Kidney (tissue), 22 donors: ENCODE measurements at places on chromosomes 1 and 21. TPM values are rescaled to one million over a fixed set of nuclear protein-coding genes. Genes with fewer than 3 reads are reported as not detected.

DNA sequence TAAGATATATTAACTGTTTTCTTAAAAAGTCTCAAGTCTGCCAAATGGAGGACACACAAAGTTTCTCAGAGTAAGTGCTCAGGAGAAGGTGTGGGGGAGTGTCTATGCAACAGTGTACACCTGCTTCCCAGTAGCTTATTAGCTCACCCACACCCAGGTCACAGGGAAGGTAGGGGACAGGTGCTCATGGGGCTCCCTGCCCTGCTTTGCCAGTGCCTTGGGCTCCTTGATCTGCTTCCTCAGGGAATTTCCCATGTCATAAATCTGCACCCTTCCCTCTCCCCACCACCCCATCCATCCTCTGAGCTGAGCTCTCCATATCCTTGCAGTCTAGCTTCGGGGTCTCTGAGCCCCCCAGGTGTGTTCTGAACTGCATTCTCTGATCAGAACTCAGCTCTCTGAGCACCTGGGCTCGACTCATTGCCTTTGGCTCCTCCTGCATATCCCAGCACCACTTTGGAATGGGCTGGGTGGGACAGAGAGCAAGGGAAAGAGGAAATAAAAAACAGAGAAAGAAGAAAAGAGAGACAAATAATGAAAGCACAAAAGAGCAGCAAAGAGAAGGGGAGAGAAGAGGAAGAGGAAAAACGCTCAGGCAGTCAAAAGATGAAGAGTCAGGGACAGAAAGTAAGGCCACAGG lies 87.0 kb upstream of the ATP1B1 start:
- H3K27me3 ChIP-seq: no peaks in the 10 kb centered on the region
- no peaks in the 10 kb centered on the region for H3K4me1 ChIP-seq
- no peak overlapping the region for H3K27ac ChIP-seq
- no peak for DNase-seq
- H3K4me3 ChIP-seq: no peak overlapping the region

Gene MYBPH
- not detected for total RNA-seq

DNA sequence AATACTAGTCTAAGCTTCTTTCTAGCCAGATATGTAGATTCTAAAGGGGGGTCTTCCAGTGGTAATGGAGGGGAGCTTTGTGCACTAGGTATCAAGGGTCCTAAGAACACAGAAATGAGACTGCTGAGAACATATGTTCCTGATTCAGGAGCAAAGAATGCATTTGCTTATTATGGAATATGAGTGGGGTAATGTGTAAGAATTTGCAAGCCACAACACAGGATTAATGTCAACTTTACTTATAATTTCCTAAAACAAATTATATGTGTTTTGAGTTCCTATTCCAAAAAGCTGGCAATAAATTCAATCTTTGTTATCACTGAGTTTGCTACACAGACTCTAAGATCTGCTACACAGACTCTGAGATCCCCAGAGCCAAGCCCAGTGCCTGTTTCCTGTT lies 357.0 kb upstream of the PTBP2 start:
- H3K36me3 ChIP-seq: no peaks in the 10 kb centered on the region
- H3K4me1 ChIP-seq: no peaks in the 10 kb centered on the region
- no peaks in the 10 kb centered on the region for H3K27me3 ChIP-seq
- no peak overlapping the region for H3K4me3 ChIP-seq

DNA sequence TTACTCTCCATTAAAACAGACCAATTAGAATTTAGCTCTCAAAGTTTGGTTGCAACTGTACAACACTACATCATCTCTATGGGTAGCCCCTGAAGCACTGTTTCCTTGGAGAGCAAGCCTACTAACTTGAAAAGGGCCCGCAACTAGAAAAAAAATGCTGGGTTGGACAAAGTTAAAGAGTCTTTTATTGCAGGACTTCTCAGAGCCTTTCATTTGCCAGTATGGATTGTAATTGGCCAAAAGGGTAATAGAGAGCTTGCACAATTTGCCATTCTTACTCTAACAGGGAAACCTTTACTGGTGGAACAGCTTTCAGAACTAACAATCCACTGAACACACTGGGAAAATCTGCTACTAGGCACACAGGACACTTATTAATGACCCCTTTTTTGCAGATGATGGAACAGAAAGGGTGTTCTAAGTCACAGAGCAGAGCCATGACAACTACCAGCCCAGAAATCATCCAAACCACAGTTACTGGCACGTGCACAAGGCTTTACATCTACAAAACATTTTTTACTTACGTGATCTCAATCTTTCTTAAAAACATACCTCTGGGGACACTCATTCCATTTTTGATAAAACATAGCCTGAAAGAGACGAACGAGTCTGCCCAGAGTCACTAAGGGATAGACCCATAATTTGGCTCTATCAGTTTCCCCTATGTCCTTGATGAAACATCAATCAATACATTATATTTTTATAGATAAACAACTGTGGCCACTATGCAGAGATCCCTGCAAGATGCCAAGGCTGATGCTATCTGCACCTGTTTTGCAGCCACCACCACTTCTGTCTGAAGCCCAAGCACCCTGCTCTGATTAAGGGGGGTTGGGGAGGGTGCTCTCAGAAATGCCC lies 176.3 kb upstream of the EDN2 start:
- no peak for DNase-seq
- no peaks in the 10 kb centered on the region for H3K36me3 ChIP-seq
- H3K4me1 ChIP-seq: no peaks in the 10 kb centered on the region
- H3K27me3 ChIP-seq: peaks cover 3% of the 10 kb centered on the region
- H3K27ac ChIP-seq: no peak overlapping the region
- peak overlapping the region; percentile 43 for H3K4me3 ChIP-seq

DNA sequence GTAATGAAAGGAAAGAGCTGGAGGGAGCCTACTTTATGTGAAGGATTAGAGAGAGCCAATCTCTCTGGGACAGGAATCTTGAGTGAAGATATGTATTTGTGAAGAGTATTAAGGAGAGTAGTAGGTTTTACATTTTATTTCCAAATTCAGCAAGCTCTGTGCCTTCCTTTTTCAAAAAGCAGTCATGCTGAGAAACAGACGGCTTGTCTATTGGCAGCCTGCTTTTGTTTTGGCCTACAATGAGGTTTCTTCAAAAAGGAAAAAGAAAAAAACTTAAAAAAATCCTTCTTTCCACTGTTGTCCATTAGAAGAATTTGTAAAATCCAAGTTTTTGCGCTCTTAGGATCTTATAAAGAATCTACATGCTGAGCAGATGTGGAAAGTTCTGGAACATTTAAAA lies 103.6 kb upstream of the PTGFR start:
- no peaks in the 10 kb centered on the region for H3K27me3 ChIP-seq
- DNase-seq: no peak
- H3K36me3 ChIP-seq: no peaks in the 10 kb centered on the region
- H3K4me3 ChIP-seq: no peak overlapping the region

Gene LIPI
- total RNA-seq: not detected

GRCh38 chr1:13585612-13585991 lies 2.0 kb downstream of the PDPN start:
- H3K36me3 ChIP-seq: no peaks in the 10 kb centered on the region
- no peak overlapping the region for H3K4me3 ChIP-seq
- H3K27me3 ChIP-seq: no peaks in the 10 kb centered on the region
- H3K27ac ChIP-seq: no peak overlapping the region

DNA sequence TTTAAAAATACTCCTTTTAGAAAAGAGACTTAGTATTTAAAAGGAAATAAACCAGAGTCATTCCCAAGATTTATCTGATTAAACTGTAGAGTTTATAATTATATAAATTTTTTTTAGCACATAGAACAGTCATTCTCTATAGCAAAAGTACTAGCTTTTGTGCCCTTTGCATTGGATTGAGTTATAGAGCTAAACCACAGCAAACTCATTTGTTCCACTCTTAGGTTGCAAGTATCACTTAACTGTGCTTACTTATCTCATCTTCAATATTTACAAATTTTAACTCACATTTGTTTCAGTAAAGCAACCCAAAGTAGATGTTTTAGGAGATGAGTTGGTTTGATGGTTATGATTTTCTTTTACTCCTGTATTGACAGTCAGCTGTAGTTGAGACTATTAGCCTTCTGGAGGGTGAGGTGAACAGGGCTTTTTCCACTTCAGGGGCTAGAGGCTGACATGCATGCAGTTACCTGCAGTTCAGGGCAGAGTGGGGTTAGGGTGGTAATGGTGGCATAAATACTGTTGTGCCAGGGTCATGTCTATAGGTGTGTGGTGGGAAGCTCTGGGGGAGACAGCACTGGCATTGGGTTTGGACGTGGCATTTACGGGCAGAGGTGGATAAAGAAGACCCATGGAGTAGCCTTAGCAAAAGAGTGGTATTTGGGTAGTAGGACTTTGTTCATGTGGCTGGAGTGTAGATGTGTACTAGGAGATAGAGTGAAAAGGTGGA lies 42.1 kb downstream of the DYRK1A start:
- H3K4me1 ChIP-seq: peaks cover 7% of the 10 kb centered on the region
- H3K36me3 ChIP-seq: no peaks in the 10 kb centered on the region
- DNase-seq: no peak
- no peaks in the 10 kb centered on the region for H3K27me3 ChIP-seq
- no peak overlapping the region for H3K4me3 ChIP-seq

Gene CD1B
- total RNA-seq: 0.60 TPM

DNA sequence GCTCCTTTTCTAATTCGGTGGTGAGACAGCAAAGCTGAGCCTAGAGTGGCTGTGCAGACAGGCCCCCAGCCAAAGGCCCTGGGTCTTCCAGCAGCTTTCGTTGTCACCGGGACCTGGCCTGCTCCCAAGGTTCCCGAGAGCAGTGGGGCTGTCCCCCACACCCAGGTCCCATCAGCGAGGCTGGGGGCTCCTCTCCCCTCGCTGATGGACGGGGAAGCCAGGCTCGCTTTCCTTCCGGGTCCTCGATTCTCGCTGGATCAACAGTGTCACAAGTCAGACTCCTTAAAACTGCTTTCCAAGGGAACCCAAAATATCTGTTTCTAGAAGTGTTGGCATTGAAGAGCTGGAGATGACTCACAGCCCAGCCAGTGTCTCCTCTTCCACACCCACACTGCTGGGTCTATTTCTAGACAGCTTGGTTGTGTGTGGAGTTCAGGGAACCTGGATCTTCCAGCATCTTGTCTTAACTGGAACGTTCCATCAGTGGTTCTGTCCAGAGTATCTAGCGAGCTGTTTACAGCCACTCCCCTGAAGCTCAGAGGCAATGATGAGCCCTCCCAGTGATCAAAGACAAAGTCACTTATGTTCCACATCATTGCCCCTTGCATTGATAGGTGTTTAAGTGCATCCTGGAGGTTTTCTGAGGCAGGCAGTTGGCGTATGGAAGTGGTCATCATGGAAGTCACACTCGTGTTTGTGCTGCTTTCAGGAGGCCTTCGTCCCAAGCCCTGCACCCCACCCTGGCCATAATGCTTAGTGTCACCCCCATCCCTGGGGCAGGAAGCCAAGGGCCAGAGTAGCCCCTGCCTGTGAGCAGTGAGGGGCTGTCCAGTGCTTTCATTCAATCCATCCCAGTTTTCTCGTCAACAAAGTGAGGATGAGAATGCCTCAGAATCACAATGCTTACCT lies 35.2 kb downstream of the RRP1 start:
- H3K27ac ChIP-seq: no peak overlapping the region
- no peak overlapping the region for H3K4me3 ChIP-seq
- H3K36me3 ChIP-seq: no peaks in the 10 kb centered on the region
- H3K4me1 ChIP-seq: no peaks in the 10 kb centered on the region
- DNase-seq: no peak

- H3K27me3 ChIP-seq: peaks cover 85% of the 10 kb centered on the region
- no peak for DNase-seq
- H3K4me3 ChIP-seq: no peak overlapping the region
- peaks cover 11% of the 10 kb centered on the region for H3K4me1 ChIP-seq
- H3K36me3 ChIP-seq: no peaks in the 10 kb centered on the region
Measured at GRCh38 chr1:197911111-197911856, 5.9 kb upstream of the LHX9 start.

- DNase-seq: no peak
- no peaks in the 10 kb centered on the region for H3K27me3 ChIP-seq
- H3K4me1 ChIP-seq: no peaks in the 10 kb centered on the region
- H3K4me3 ChIP-seq: no peak overlapping the region
Measured at GRCh38 chr1:91870322-91870721, 15.6 kb downstream of the TGFBR3 start.

DNA sequence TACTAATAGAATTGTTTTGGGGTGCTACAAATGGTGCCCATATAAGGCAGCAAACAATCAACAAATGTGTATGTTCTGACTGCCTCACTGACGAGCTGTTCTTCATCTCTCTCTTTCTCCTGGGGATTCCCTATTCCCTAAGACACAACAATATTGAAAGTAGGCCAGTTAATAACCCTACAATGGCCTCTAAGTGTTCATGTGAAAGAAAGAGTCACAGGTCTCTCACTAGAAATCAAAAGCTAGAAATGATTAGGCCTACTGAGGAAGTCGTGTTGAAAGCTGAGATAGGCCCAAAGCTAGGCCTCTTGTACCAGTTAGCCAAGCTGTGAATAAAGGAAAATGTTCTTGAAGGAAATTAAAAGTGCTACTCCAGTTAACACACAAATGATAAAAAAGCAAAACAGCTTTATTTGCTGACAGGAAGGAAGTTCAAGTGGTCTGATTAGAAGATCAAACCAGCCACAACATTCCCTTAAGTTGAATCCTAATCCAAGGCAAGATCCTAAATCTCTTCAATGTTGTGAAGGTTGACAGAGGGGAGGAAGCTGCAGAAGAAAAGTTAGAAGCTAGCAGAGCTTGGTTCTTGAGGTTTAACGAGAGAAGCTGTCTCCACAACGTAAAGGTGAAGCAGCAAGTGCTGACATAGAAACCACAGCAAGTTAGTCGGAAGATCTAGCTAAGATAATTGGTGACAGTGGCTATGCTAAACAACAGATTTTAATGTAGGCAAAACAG lies 26.3 kb downstream of the ATP2B4 start:
- no peaks in the 10 kb centered on the region for H3K27me3 ChIP-seq
- no peak overlapping the region for H3K4me3 ChIP-seq
- H3K4me1 ChIP-seq: peaks cover 2% of the 10 kb centered on the region
- no peak overlapping the region for H3K27ac ChIP-seq
- DNase-seq: no peak

Gene CACHD1
- 8.2 TPM for total RNA-seq

Gene SMIM1
- 7.0 TPM for total RNA-seq

DNA sequence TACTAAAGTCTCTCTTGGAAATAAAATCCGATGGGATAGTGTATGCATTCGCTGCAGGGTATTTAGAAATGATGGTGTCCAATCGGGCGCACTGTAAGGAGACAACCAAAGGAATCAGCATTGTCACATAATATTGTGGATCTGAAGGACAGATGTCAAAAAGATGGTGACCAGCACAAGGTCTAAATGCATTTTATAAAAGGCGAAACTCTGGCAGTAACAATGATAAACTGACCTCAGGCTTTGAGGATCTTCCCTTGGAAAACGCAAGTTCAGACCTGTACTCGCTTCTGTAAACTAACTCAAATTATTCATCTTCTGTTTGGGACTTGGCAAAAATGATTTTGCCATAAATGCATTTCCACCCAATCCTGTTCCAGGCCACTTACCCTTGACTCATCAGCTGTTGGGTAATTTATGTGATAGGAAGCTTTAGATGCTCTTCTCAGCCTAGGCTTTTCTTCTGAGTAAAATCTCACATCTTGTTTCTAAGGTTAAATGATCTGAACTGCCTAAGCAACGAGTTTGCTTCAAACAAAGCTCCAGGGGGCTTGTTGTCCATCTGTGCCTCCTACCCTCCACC lies 33.8 kb downstream of the STPG1 start:
- H3K4me3 ChIP-seq: no peak overlapping the region
- H3K27me3 ChIP-seq: no peaks in the 10 kb centered on the region
- H3K36me3 ChIP-seq: peaks cover 3% of the 10 kb centered on the region
- H3K27ac ChIP-seq: no peak overlapping the region
